ENCODE measurements at places on chromosomes 11 and 22.

GRCh38 chr22:49850021-49850911 is 3.4 kb upstream of the ZBED4 start:
- DNase-seq, result no peak

GRCh38 chr11:79940974-79941735 is 500.3 kb upstream of the TENM4 start:
- DNase-seq, result no peak

- no peak for DNase-seq
Observed at GRCh38 chr11:64052938-64053622, 17.3 kb downstream of the FLRT1 start.

GRCh38 chr22:43276321-43276720 is 66.9 kb downstream of the SCUBE1 start:
- no peak for DNase-seq

DNA sequence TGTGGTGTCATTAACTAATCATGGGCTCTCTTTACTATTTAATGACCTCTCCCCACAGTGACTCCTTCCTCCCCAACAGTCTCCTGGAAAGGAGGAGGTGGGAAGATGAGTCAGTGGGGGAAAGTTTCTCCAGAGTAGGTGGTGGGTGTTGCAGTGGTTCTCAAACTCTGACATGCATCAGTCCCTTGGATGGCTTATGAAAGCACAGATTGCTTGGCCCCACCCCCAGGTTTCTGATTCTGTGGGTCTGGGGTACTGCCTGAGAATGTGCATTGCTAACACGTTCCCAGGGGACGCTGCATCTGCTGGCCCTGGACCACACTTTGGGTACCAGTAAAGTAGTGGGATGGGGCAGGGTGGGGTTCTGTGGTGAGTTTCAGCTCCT is 9.8 kb downstream of the CD82 start:
- DNase-seq, result no peak

DNA sequence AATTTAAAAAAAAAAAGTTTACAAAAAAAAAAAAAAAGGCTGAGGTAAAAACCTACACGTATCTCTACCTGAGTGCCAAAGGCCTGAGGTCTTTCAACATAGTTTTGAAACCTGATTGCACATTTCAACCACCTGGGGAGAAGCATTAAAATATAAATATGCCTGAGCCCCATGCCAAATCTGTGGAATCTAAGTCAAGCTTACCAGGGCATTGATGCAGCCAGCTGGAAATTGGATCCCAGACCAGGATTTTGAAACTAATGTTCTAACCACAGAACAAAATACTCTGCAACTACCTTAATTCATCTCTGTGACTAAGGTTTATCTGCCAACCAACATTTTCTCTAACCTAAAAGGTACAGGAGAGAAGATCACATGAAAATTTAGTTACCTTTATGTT is 38.8 kb upstream of the CHRNA10 start:
- no peak for DNase-seq

- no peak for DNase-seq
Observed at GRCh38 chr11:692824-693414, 2.1 kb downstream of the DEAF1 start.

GRCh38 chr11:77710358-77710757 is 72.8 kb upstream of the CLNS1A start:
- no peak for DNase-seq

- no peak for DNase-seq
Observed at GRCh38 chr11:108994887-108995286, 330.0 kb downstream of the DDX10 start.

DNA sequence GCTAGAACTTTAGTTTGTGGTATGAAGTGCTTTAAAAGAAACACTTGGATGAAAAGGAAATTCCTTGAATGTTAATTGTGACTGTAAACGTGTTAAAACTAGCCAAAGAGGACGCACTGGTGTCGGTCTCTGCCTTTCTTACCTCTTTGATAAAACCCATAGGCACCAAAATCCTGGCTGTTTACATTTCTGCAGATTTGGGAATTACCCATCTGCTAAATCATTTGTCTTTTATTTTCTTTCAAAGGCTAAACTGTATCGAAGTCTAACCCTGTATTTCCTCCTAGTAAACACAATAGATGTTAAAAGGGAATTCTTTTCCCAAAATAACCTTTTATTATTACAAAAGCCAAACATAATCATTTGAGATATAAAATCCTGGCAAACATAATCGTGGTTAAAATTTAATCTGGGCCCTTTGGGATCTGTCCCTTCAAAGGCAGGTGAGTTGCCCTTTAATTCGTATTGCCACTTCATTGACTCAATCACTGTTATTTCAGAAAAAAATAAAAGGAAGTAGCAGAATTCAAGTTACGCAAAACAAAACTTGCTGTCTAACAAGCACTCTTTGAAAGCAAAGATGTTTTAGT is 2.4 kb downstream of the RASSF10 start:
- no peak for DNase-seq

DNA sequence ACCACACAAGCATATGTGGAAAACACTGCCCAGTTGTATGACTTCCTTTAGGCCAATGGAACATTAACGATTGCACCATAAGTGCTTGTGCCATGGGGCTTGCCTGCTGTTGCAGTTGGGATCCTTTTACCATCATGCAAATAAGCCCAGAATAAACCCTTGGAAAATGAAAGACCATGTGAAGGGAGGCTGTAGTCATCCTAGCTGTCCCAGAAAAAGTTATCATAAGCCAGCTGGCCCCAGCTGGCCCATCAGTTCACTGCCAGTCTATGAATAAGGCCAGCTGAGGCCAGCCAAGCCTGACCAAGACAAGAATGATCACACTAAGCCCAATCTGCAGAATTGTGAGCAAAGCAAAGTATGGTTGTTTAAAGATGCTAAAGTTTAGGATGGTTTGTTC is 253.9 kb upstream of the ARHGAP20 start:
- DNase-seq, result no peak

- no peak for DNase-seq
Observed at GRCh38 chr11:13577881-13578280, 82.1 kb upstream of the PTH start.

DNA sequence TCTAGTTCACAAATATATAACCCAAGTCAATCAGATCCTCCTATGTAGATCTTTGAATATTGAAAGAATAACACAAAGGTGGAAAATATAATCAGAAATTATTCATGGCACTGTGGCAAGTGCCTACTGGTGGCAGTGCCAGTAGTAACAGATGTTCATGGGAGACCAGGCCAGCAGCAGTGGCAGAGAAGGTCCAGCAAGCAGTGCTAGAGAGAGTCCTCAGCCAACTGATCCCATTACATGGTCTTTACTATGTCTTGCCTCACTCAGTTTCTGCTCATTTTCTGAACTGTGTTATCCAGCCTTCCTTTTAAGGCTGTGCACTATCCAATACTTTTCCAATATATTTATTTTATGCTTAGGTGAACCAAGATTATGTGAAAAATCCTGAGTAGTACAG is 124.9 kb downstream of the MRTFA start:
- DNase-seq, result no peak

GRCh38 chr11:83727251-83727650 is 441.1 kb upstream of the CCDC90B start:
- no peak for DNase-seq
